NCI-H226 (cell line): ENCODE measurements at places on chromosomes 11 and 22.

GRCh38 chr11:34223021-34223813 is 117.8 kb downstream of the NAT10 start:
- DNase-seq: no peak

- DNase-seq: no peak
Observed at GRCh38 chr22:43409800-43410199, 2.0 kb upstream of the MPPED1 start.

DNA sequence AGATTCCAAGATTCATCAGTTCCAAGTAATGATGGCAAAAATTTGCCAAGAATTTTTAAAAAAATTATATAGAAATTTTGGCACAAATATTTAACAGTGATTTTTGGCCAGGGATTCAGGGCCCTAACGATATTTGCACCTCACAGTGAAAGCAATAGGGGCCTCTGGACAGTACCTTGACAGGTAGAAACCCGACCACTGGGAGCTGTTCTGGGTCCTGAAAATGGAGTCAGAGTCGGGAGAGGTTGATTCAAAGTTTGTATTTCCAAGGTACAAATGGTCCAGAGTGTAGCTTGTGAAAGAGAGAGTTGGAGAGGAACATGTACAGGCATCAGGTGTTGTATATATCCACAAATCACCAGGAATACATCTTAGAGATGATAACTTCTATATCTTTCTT is 41.6 kb downstream of the MRGPRX2 start:
- no peak for DNase-seq

- no peak for DNase-seq
Observed at GRCh38 chr11:75350743-75351540, 519 bp downstream of the ARRB1 start.

DNA sequence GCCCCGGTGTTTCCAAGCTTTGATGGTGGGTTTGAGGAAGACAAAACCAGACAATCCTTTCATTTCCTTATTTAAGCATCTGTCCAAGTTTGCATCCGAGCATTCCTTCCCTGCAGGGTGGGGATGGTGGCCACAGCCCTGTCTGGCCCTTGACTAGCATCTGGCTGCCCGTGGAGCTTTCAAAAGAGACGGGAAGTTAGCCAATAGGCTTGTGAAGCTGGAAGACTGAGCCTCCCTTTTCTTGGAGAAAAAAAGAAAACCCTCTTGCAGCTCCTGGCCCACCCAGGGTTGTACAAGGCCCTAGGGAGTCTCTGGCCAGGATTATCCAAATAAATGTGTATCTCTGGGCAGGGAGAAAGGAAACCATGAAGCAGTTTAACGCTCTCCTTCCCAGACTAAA is 60.6 kb downstream of the MICAL2 start:
- no peak for DNase-seq

- DNase-seq: no peak
Observed at GRCh38 chr11:44379141-44380008, 69.4 kb upstream of the ALX4 start.

DNA sequence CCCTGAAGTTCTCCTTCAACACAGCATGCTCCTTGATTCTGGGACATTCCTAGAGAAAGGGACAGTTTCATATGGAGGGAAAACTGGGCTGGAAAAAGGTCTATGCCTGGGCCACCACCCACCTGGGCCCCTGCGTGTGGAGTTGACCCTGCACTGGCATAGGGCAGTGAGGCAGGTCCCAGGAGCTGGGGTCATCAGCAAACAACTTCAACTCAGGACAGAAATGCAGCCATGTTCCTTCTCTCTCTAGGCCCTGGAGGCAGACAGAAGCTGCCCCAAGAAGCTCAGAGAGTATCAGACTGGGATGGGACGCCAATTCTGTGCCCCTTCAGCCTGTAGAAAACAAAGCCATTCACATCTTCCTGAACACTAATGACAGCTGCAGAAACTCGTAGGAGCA is 34.9 kb downstream of the RTL6 start:
- DNase-seq: no peak

DNA sequence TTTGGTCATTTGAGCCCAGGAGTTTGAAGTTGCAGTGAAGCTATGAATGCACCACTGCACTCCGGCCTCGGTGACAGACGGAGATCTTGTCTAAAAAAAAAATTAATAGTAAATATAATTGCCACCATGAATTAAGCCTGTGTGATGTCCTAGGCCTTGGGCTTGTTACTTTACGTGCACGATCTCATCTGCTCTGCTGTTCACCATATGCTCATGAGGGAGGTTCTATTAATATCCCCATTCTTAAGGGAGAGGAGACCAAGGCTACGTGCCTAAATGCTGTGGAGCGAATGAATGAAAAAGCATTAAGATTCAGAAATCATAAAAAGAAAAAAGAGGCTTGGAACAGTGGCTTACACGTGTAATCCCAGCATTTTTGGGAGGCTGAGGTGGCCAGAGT is 2.6 kb upstream of the ATG2A start:
- DNase-seq: no peak
